ENCODE measurements at places on chromosomes 2 and 18. TPM values are rescaled to one million over a fixed set of nuclear protein-coding genes. Genes with fewer than 3 reads are reported as not detected.
A peak's percentile ranks its signal among the peaks of the same experiment; 100 is the strongest.

DNA sequence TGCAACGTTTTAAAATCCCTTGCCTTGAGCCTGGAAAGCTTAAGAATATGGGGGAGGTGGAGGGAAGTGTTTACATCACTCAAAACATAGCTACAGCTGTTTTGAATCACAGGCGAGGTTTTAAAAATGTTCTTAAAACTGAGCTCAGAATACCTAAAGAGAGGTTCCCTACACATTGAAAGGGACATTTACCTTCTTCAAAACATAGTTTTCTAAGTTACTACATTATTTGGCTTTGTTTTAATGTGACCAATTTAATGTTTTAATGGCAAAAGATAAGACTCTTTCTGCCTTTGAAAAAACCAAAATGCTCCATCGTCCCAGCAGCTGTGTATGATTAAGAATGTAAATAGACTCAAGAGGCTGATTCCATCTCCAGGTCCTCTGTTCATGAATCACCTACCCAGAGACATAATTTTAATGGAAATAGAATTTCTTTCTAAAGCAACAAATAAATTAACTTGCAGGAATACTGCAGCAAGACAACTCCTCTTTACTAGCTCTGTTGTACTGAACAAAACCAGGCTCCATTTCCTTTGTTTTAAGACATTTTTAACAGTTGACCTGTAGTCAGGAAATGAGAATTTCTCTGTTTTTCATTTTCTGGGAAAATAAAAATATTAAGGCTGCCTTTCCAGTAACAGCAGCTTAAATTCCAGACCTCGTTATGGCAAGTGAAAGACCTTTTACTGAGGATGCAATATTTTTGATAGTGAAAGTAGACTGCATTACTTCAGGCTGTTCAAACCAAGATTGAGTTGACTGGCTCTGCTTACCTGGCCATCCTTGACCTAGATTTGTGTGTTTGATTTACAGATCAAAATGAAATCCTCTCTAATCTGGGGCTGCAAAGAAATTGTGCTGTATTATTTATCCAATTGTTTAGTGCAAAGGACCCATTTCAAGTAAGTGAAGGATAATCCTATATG is 33.7 kb upstream of the WDR75 start:
- peak overlapping the region; percentile 68 for H3K27ac ChIP-seq
- peaks cover 49% of the 10 kb centered on the region for H3K4me1 ChIP-seq
- DNase-seq: peak; percentile 86
- no peaks in the 10 kb centered on the region for H3K36me3 ChIP-seq

DNA sequence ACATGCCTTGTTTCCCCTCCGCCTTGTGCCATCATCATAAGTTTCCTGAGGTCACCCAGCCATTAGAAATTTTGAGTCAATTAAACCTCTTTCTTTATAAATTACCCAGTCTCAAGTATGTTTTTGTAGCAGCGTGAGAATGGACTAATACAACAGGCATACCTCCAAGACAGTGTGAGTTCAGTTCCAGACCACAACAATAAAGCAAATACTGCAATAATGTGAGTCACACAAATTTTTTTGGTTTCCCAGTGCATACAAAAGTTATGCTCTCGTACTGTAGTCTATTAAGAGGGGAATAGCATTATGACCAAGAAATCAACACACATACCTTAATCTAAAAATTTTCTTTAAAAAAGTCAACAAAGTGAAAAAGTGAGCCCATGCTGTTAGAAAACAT is 217.2 kb downstream of the NR4A2 start:
- H3K27me3 ChIP-seq: no peaks in the 10 kb centered on the region
- DNase-seq: peak; percentile 63
- no peak overlapping the region for H3K27ac ChIP-seq
- no peaks in the 10 kb centered on the region for H3K4me1 ChIP-seq

GRCh38 chr2:239232195-239232578 is 168.6 kb downstream of the HDAC4 start:
- DNase-seq: no peak
- H3K4me1 ChIP-seq: no peaks in the 10 kb centered on the region

DNA sequence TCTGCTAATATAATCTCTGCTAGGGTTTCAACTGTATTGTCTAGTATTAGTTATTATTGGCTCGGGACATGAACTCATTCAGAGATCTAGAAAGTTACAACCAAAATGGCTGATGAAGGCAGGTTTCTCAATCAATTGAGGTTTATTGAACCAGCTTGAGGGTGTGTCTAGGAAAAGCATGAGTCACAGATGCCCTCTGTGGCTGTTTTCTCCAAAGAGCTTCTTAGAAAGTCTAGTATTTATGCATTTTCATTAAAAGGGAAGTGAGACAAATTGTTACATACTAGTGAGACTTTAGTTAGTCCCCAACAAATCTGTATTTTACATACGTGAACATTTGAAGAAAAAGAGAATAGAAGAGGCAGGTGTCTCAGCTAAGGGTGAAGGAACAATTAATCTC is 23.0 kb upstream of the RTTN start:
- no peaks in the 10 kb centered on the region for H3K4me1 ChIP-seq
- H3K27ac ChIP-seq: no peak overlapping the region
- no peak overlapping the region for H3K4me3 ChIP-seq
- H3K27me3 ChIP-seq: no peaks in the 10 kb centered on the region

DNA sequence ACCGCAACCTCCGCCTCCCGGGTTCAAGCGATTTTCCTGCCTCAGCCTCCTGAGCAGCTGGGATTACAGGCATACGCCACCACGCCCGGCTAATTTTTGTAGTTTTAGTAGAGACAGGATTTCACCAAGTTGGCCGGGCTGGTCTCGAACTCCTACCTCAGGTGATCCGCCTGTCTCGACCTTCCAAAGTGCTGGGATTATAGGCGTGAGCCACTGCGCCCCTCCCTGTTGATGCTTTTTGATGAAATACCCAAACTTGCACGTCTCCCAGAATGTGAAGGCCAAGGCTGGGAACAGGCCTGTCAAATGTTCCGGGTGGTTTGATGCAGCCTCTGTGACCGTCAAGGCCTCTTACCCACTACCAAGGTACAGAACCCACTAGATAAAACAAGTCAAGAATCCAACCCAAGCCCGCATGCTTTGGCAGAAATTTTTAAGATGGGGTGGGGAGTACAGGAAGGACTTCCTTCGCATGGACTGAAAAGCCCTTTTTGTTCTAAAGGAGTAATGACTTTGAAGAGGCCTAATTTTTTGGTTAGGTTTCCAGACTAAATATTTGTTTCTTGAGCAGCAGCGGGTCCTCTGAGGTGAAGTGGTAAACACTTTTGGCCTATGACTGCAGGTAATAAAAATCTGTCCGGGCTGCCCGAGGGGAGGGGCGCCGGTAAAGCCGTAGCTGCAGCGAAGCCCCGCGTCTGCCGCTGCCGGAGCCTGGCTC is 3.7 kb upstream of the EVX2 start:
- H3K4me3 ChIP-seq: no peak overlapping the region
- no peaks in the 10 kb centered on the region for H3K4me1 ChIP-seq
- peaks cover 59% of the 10 kb centered on the region for H3K27me3 ChIP-seq
- H3K27ac ChIP-seq: no peak overlapping the region

ECEL1 gene
- 0.54 TPM for total RNA-seq

- no peaks in the 10 kb centered on the region for H3K27me3 ChIP-seq
- peak; percentile 98 for DNase-seq
- no peaks in the 10 kb centered on the region for H3K36me3 ChIP-seq
- H3K27ac ChIP-seq: peak overlapping the region; percentile 95
- H3K4me1 ChIP-seq: peaks cover 62% of the 10 kb centered on the region
- peak overlapping the region; percentile 47 for H3K4me3 ChIP-seq
Observed at GRCh38 chr2:101516823-101517690, 42.1 kb upstream of the RFX8 start.

- H3K4me3 ChIP-seq: no peak overlapping the region
- no peaks in the 10 kb centered on the region for H3K4me1 ChIP-seq
- no peak overlapping the region for H3K27ac ChIP-seq
- H3K27me3 ChIP-seq: no peaks in the 10 kb centered on the region
Observed at GRCh38 chr2:238097988-238098871, 1.9 kb upstream of the ESPNL start.

OXER1 gene
- not detected for total RNA-seq

- H3K27ac ChIP-seq: no peak overlapping the region
- DNase-seq: peak; percentile 95
- H3K27me3 ChIP-seq: no peaks in the 10 kb centered on the region
- H3K36me3 ChIP-seq: no peaks in the 10 kb centered on the region
Observed at GRCh38 chr2:171225302-171225980, 64.7 kb upstream of the TLK1 start.

ERFE gene
- total RNA-seq: 0.86 TPM

GRCh38 chr2:118049140-118049815 is 35.4 kb upstream of the CCDC93 start:
- peaks cover 25% of the 10 kb centered on the region for H3K4me1 ChIP-seq
- no peaks in the 10 kb centered on the region for H3K36me3 ChIP-seq
- H3K27ac ChIP-seq: no peak overlapping the region
- no peak overlapping the region for H3K4me3 ChIP-seq
- DNase-seq: no peak

GPBAR1 gene
- not detected for total RNA-seq

DNA sequence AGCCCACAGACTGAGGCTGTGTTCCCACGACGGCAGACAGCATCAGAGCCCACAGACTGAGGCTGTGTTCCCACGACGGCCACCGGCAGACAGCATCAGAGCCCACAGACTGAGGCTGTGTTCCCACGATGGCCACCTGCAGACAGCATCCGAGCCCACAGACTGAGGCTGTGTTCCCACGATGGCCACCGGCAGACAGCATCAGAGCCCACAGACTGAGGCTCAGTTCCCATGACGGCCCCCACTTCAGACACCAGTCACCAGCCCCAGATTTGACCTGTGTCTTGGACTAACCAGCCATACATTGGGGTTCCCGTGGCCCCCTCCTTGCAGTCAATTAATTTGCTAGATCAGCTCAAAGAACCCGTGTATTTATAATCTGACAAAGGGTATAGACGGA is 57.8 kb upstream of the SNTG2 start:
- no peak overlapping the region for H3K27ac ChIP-seq
- no peak overlapping the region for H3K4me3 ChIP-seq
- no peaks in the 10 kb centered on the region for H3K36me3 ChIP-seq

DNA sequence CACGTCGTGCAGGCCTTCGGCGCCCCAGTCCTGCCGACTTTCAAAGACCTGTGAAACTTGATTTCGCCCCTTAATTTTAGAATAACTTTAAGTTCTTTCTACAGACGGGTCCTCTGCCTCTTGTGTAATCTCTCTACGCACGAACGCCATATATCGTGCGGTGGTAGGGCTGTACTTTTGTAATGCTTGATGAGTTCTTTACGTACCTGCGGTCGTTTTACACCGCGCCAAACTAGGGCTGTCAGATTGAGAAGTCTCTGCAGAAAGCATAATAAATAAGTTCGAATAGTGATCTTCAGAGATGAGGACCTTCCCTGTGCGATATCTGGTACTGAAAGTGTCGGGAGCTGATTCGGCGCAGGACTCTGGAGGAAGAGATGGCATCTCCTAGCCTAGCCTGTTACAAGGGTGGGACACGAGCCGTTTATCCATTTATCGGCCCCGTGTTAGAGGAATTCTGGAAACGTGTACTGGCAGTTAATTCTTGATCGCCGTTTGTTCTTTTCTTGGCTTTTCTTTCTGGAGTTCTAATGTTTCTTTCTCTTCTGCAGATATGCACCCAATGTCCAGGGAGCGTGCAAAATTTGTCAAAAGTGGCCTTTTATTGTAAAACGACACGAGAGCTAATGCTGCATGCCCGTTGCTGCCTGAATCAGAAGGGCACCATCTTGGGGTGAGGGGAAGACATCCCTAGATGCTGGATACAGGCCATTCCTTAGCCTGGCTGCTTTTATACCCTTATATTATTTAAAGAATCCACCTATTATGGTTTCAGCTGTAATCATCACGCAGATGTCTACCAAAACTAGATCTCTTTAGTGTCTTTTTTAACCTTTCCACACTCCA is 781 bp upstream of the SLC5A6 start:
- no peaks in the 10 kb centered on the region for H3K36me3 ChIP-seq
- DNase-seq: peak; percentile 86
- peak overlapping the region; percentile 93 for H3K4me3 ChIP-seq
- H3K27ac ChIP-seq: peak overlapping the region; percentile 98
- H3K4me1 ChIP-seq: peaks cover 11% of the 10 kb centered on the region
- H3K27me3 ChIP-seq: no peaks in the 10 kb centered on the region

C2orf92 gene
- 3.4 TPM for total RNA-seq

GRCh38 chr2:83014462-83014861 is 1444.6 kb downstream of the SUCLG1 start:
- no peaks in the 10 kb centered on the region for H3K27me3 ChIP-seq
- no peak overlapping the region for H3K27ac ChIP-seq
- H3K36me3 ChIP-seq: no peaks in the 10 kb centered on the region

GRCh38 chr2:126571403-126571802 is 84.6 kb upstream of the GYPC start:
- H3K27ac ChIP-seq: no peak overlapping the region
- H3K36me3 ChIP-seq: no peaks in the 10 kb centered on the region
- H3K27me3 ChIP-seq: no peaks in the 10 kb centered on the region
- no peaks in the 10 kb centered on the region for H3K4me1 ChIP-seq
- no peak for DNase-seq
- no peak overlapping the region for H3K4me3 ChIP-seq

ELP2 gene
- total RNA-seq: 86.0 TPM

- no peak overlapping the region for H3K27ac ChIP-seq
- no peak overlapping the region for H3K4me3 ChIP-seq
- H3K27me3 ChIP-seq: no peaks in the 10 kb centered on the region
- DNase-seq: peak; percentile 73
- no peaks in the 10 kb centered on the region for H3K4me1 ChIP-seq
Observed at GRCh38 chr2:43609290-43609918, 13.6 kb upstream of the THADA start.

LOXHD1 gene
- not detected for total RNA-seq

GRCh38 chr18:13572148-13572547 is 154.2 kb downstream of the FAM210A start:
- peaks cover 18% of the 10 kb centered on the region for H3K27me3 ChIP-seq
- H3K27ac ChIP-seq: no peak overlapping the region
- no peaks in the 10 kb centered on the region for H3K36me3 ChIP-seq
- H3K4me3 ChIP-seq: no peak overlapping the region

GRCh38 chr2:28311660-28312249 is 80.9 kb upstream of the FOSL2 start:
- no peak overlapping the region for H3K4me3 ChIP-seq
- no peaks in the 10 kb centered on the region for H3K27me3 ChIP-seq
- H3K27ac ChIP-seq: no peak overlapping the region

TNFRSF11A gene
- total RNA-seq: 0.22 TPM

GRCh38 chr18:5772306-5773105 is 122.8 kb downstream of the TMEM200C start:
- H3K36me3 ChIP-seq: no peaks in the 10 kb centered on the region
- no peak overlapping the region for H3K27ac ChIP-seq
- no peak for DNase-seq
- H3K27me3 ChIP-seq: no peaks in the 10 kb centered on the region
- H3K4me1 ChIP-seq: no peaks in the 10 kb centered on the region
